ENCODE measurements at places on chromosomes 4 and X. TPM values are rescaled to one million over a fixed set of nuclear protein-coding genes. Genes with fewer than 3 reads are reported as not detected.

HTRA3 gene
- 0.14 TPM for total RNA-seq

RHOXF1 gene
- total RNA-seq = not detected

GPAT3 gene
- total RNA-seq = 8.9 TPM

GPC3 gene
- 1.9 TPM for total RNA-seq

SLC10A4 gene
- not detected for total RNA-seq

CD99 gene
- 48.2 TPM for total RNA-seq

ADGRG4 gene
- total RNA-seq = not detected

CACNA1F gene
- total RNA-seq = 0.07 TPM

KCNE5 gene
- total RNA-seq = 0.07 TPM
